ENCODE measurements at places on chromosomes 2 and 18.

DNA sequence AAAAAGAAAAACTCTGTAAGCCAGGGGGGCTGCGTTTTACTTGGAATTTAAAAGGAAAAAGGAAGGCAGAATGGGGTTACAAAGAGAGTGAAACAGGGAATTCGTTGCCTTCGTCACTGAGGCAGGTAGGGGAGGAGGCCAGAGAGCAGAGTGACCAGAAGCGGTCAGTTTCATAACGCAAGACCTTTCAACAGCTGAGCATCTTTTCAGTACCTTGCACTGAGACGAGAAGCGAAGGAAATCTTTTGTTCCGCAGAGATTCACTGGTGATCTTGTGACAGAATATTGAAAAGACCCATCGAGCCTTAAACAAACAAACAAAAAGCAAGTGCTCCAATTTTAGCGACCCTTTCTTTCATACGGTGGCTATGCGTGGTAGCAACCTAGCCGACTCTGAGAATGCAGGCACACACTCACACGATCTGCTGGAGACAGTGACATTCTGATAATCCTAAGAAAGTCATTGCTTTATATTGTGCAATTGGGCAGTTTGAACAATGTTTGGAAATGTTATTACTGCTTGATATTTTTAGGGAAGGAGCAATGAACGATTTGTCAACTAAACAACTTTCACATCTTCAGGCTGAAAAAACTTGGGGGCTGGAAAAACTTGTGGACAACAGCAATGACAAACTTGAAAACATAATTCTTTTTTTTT, 93.8 kb upstream of the ODC1 start:
- DNase-seq: no peak

DNA sequence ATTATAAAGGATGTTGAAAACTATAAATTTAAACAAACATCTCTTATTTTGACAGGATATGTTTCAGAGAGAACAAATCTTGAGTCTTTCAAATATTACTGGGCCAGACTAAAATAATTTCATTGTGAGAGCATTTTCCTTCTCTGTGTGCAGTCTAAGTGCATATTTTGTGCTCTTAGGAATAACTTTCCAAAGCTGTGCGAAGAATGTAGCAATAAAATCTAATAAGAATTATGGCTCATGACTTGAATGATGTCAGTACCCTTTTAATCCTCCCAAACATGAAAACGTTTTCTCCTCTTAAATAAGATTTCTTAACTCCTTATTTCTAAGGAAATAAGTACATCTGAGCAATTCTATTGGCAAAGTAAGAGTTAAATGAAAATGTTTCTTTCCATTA, 76.2 kb upstream of the EFEMP1 start:
- DNase-seq: no peak

- no peak for DNase-seq
Observed at GRCh38 chr2:43435746-43436145, 160.1 kb downstream of the THADA start.

DNA sequence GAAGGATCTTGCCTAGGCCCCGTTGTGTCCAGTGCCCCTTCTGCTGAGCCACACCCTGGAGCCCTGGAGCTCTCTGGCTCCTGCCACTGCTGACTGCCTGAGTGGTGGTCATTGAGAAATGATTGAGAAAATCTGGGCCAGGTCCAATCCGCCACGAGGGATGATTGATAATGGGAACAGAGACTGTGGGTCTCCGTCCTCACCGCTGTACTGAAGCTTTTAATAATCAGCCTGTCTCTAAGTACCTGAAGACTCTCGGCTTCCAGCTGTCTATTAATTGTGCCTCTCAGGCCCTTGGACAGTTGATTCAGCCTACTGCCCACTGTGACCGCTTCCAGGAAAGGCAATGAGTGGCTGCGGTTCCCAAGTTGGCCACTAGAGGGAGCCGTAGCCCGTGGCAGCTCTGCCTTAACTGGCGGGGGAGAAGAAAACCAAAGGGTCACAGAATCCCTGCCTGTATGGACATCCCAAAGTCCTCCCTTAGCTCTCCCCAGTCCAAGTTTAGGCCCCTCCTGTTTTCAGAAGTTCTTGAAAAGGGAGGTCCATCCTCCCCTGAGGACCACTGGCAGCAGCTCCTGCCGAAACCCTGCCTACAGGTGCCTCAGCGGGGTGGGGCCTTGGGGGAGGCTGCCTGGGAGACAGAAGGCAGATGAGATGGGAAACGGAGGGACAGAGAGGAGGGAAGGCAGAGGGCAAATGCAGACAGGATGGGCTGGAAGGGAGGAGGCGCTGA, 213.6 kb downstream of the TNS1 start:
- peak; percentile 86 for DNase-seq

DNA sequence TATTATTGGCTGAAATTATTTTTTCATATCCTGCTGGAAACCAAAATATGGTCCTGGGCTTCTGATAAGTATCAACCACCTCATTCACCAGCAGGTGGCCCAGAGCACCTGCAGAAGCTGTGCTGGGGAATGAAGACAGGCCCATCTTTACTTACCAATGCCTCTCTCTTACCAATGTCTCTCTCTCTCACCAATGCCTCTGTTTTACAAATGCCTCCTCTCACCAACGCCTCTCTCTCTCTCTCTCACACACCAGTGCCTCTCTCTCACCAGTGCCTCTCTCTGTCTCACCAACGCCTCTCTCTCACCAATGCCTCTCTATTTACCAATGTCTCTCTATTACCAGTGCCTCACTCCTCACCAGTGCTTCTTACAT, 2.3 kb upstream of the MAL start:
- DNase-seq: peak; percentile 64

- DNase-seq: no peak
Observed at GRCh38 chr2:9675415-9676351, 44.9 kb upstream of the YWHAQ start.

DNA sequence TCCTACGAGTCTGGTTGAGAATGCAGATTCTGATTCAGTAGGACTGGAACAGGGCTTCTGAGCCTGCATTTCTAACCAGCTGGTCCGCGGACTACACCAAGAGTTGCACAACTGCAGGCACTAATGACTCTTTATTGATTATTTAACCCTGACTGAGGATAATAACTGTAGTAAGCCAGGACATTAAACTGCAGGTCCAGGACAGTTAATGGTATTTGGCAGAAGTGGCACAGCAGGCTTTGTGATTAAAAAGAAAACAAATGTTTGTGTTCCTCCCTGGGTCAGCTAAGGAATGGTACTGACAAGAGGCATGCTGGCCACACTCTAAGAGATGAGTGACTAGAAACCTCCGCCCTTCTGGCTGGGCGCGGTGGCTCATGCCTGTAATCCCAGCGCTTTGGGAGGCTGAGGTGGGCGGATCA, 59.4 kb downstream of the ALPK2 start:
- DNase-seq: no peak

DNA sequence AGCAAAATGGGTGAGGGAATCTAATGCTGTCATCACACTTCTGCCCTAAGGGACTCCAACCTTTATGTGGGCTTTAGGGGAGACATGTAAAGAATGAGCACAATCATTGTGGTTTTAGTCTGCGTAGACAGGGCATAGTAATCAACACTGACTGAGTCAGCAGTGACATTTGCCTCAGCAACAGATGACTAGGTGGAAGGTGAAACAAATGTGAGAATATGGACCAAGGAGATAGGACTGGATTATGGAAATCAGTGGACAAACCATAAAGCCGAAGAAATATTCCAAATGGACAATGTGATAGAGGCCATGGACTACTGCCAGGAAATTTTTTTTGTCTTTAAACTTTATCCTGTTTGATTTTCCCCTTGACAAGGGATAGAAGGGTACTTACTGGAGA, 83.9 kb downstream of the PDK1 start:
- DNase-seq: no peak

DNA sequence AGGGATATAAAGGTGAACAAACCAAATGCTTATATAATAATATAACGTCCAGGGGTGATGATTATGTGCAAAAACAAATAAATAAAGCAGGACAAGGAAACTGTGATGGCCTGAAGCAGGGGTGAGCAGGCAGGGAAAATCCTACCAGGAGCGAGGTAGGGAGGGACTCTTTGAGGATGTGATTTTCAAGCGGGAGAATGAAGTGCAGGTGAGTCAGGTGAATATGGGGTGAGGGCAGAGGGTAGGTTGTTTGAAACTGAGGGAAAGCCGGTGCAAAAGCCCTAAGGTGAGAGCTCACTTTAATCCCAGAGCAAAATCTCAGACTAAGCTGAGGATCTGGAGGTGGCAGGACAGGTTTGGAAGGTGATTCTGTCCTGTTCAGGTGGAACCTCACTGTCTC, 40.7 kb downstream of the CYP26B1 start:
- no peak for DNase-seq

DNA sequence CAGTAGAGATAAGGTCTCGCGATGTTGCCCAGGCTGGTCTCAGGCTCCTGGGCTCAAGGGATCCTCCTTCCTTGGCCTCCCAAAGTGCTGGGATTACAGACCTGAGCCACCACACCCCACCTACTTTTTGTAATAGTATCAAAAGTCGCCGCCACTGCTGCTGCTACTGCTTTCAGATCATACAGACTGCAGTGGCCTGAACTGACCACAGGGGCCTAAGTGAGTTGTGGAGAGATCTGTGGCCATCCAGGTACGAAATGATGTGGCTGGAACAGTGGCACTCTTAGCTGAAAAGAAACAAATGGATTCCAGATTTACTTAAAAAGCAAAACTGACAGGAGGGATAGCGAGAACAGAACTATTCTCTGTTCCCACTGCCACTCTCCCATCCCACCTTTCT, 32.9 kb upstream of the POMC start:
- DNase-seq: no peak

- DNase-seq: no peak
Observed at GRCh38 chr18:36454245-36454644, 156.7 kb downstream of the FHOD3 start.

- no peak for DNase-seq
Observed at GRCh38 chr2:105801961-105802360, 57.2 kb downstream of the NCK2 start.

DNA sequence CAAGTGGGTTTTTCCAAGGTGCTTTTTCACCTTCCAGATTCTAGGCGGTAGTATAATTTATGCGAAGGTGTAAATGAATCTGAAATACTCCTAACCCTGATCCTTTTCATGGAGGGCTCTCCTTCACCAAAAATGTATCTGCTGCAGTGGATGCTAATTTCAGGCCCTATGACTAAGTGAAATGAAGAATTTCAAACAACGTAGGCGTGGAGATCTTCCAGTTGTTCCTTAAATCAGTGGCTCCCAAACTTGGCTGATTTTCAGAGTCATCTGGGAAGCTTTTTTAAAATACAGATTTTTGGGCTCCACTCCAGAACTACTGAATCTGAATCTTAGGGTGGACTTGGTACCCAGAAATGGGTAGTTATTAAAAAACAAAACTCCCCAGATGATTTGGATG, 5.5 kb downstream of the GCKR start:
- no peak for DNase-seq

DNA sequence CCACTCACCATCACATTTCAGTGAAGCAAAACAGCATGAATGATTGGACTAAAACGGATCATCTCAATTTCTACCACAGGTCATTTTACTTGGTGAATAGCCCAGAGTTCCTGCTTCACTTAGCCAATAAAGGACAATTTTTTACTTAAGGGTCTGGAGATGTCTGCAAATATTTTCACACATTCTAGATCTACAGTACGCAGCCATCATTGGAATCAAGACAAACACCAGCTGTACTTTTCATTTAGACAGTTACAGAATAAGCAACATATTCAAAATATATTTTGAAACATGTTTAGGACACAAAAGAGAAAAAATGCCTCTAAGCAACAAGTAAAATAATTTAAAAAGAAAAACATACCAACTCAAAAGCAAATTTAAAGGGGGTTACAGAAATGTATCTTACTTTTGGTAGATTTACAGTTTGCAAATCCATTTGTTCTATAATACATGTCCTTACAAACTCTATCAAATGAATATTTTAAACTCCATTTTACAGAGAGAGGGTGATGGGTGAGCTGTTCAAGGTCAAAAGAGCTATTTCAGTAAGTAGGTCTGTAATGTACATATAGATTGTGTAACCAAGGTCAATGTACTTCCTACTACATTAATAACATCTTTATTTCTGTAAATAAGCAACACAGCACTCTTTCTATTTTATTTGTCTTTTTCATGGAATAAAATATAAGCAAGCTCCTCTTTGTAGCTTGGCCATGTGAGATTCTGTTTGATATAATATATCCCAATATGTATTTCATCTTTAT, 13.4 kb downstream of the PPP1R1C start:
- DNase-seq: no peak

DNA sequence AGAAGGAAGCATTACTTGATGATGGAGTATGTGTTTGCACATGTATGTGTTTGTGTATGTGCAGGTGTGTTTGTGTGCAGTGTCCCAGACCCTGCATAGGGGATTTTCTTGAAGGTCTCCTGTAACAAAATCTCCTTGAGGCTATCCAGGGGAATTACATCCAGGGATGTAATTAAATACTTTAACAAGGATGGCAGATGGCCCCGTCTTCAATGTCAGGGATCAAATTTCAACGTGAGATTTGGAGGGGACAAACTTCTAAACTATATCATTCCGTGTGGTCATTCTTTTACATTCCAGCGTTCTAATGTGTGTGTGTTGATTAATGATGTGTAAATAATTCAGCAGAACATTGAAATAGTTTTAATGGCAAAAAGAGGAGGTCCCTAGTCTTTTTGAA, 3.3 kb downstream of the UGT1A9 start:
- DNase-seq: no peak

DNA sequence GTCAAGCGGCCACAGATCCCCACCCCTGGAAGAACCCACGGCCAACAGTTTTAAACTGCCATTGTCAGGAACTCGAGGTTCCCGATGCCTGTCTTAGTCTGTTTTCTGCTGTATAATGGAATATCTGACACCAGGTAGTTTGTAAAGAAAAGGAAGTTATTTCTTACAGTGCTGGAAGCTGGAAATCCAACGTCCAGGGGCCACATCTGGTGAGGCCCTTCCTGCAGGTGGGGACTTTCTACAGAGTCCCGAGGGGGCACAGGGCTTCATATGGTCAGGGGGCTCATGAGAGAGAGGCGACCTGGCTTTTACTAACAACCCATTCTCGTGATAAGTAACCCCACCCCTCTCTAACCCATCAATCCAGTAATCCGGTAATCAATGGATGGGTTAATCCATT, 501.6 kb upstream of the MYT1L start:
- DNase-seq: no peak

GRCh38 chr2:108460345-108461037, 11.5 kb downstream of the GCC2 start:
- no peak for DNase-seq

DNA sequence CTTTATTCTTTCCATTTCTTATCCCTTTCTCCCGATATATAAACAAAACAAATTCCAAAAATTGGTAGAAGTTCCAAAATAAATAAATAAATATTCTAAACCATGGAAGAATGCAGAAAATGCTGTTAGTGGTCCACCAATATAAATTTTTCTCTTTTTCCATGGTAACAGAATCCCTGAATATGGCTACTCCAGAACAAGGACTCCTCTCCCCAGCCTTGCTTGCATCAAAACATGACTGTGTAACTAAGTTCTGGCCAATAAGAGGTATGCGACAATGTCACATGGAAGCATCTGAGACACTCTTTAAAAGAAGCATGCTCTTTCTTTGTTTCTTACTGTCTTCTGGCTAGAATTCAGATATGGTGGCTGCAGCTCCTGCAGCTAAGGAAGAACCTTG, 325.1 kb upstream of the TANK start:
- no peak for DNase-seq

GRCh38 chr18:48326901-48327675, 82.1 kb downstream of the ZBTB7C start:
- no peak for DNase-seq

All from activated T-cell treated with anti-CD3 and anti-CD28 coated beads, Interleukin-2, amount 50 U/mL, for 48 hours (primary cell).